NCI-H1436 treated with DMSO at 0.1 percent for 48 hours (cell line): ENCODE measurements at places on chromosomes 3 and 15.

DNA sequence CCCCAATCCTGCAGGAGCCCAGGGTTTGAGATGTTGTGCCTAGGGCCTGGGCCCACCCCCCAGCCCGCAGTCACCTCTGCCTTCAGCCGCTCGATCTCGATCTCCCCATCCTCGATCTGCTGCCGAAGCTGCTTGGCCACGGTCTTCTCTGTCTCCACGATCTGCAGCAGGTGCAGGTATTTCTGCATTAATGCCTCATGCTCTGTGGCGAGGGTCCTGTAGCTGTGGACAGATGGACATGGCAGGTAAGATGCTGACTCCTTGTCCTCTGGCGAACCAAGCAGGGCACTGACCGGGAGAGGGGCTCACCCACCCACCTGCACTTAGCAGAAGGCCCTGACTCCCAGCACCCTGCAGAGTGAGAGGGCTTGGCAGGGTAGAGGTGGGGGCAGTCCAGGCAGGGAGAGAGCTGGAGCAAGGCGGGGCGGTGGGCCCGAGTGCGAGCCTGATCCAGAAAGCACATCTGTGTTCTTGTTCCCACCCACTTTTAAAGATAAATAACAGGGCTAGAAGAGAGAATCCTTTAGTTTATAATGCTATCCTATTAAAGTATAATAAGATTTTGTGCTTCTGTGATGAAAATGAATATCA, 32.2 kb downstream of the RASGRF1 start:
- no peak for DNase-seq

- DNase-seq: no peak
These were observed 105.2 kb downstream of the RPLP1 start for GRCh38 chr15:69557707-69558409.

- DNase-seq: no peak
These were observed 51.6 kb upstream of the THUMPD3 start for GRCh38 chr3:9311228-9311627.

- no peak for DNase-seq
These were observed 27.3 kb downstream of the DUSP7 start for GRCh38 chr3:52029053-52029452.

DNA sequence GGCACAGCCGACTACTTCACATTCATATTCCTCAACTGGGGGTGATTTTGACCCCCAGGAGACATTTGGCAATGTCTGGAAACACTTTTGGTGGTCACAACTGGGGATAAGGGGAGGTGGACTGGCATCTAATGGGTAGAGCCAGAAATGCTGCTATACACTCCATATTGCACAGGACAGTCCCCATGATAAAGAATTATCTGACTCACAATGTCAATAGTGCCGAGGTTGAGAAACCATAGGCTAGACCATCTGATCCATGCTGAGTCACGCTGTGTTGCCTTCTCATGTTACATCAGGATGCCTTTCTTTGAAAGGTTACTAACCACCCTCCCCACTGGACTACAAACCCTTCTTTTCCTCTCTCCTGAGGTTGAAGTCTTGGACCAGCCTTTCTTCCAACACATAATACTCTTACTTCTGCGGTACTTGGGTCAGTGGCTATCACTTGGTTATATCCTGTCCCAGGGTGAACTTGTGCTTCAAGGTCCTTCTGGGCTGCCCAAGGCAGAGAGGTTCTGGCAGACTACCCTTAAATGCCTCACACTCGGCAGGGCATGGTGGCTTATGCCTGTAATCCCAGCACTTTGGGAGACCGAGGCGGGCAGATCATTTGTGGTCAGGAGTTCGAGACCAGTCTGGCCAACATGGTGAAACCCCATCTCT, 68.8 kb downstream of the CTNNB1 start:
- DNase-seq: no peak

GRCh38 chr15:70528816-70529215, 234.5 kb downstream of the UACA start:
- no peak for DNase-seq

GRCh38 chr15:73464602-73465001, 21.6 kb downstream of the REC114 start:
- no peak for DNase-seq

GRCh38 chr3:12188328-12188648, 29.6 kb upstream of the TIMP4 start:
- DNase-seq: no peak

GRCh38 chr3:143443851-143444331, 324.3 kb downstream of the CHST2 start:
- DNase-seq: no peak

DNA sequence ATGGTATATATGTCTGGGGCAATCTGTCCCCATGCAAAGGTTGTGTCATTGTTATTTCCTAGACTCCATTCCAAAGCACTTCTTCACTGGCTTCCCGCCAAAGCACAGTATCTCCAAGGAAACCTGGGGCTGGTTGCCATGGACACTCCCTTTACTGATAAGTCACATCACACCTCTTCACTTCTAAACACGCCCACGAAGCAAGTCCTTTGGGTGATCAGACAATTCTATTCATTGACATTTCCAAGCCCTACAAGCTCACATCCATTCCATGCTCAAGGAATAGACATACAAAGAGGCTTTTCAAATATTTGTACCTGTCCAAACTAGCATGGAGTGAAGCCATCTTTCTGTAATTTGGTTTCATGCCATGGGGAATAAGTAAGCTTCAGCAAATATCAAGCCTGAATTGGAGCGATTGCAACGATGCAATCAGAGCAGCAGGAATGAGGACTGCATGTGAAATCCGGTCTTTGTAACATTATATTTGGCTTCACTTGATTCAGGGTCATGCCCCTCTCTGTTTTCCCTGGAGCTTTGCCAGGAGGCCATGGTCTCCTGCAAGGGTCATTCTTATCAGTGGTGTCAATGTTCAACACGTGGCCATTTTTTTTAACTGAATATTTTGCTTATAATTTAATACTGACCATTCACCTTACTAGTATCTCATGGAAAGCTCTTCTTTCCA, 201.6 kb upstream of the TMC3 start:
- DNase-seq: peak; percentile 62

GRCh38 chr3:59515966-59516365, 466.1 kb upstream of the CFAP20DC start:
- DNase-seq: no peak

GRCh38 chr3:55888282-55888885, 401.3 kb upstream of the WNT5A start:
- no peak for DNase-seq

GRCh38 chr3:53624061-53624857, 129.8 kb downstream of the CACNA1D start:
- DNase-seq: no peak

DNA sequence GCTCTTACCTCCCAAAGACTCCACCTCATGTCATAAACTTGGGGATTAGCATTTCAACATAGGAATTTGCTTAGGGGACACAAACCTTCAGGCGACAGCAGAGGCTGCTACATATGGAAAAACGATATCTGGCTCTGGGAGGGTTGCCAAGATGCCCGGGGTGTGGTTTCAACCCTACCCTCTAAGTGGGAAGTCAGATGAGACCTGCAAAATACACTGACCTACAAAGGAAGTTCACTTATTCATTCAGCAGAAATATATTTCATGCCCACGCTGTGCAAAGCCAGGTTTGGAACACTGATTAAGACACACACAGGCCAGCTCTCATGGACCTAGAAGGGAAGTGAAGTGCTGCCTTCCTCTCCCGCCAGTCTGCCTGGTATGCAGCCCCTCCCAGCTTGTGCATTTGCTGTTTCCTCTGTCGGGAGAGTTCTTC, 239.3 kb downstream of the FEZF2 start:
- no peak for DNase-seq

DNA sequence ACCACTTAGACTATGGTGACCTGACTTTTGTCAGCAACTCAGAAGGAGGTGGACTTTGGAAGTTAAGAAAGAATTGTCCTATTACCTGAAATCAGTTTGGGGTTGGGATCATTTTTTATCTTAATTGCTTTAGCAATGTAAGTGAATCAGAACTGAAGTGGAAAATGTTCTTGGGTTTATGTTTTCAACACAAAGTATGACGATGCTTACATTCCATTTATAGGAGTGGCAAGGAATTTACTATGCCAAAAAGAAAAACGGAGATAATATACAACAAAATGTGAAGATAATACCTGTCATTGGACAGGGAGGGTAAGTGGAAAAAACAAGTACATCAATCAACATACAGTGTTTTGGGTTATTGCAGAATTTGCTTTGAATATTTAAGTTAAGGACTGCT, 116.1 kb downstream of the PDE8A start:
- no peak for DNase-seq

- DNase-seq: no peak
These were observed 64.3 kb downstream of the MINDY4B start for GRCh38 chr3:150840802-150841515.

DNA sequence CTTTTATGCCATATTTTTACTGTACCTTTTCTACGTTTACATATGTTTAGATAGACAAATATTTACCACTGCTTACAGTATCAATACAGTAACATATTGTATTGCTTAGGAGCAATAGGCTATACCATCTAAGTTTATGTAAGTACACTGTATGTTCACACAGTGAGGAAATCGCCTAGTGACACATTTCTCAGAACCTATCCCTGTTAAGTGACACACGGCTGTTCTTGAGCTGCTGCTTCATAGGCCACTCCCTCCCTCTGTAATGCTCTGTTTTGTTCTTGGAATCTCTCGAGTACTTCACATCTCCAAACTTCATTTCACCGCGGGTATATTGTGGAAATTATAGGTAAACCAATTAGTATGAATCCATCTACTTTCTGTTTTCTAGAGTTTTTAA, 13.4 kb upstream of the SELENOT start:
- DNase-seq: no peak

DNA sequence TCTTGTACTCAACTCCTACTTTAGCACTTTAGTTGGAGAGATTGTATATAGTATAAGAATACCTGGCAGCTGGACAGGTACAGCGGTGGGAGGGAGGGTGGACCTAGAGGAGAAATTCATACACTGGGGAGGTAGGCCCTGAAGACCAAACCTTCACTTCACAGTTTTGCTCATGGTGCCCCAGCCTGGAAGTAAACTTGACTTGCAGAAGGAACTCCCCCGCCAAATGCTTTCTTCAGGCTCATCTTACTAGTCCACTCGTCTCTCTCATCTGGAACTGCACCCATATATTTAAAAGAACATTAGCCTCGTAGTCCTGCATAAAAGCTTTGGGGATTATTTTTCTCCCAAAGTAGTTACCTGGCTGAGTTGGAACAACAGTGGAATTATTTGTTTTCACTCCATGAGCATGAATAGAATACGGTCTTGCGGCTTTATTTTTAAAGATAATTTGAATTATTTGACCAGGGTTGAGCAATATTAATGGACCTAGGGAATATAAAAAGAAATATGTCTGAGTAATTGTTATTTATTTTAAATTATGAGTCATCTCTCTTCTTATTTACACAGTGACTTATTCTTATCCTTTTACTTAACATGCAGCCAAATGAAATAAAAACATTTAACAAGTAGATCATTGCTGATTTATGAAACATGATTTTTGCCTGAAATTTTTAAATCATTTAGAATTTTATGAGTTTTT, 25.5 kb upstream of the CP start:
- DNase-seq: no peak

DNA sequence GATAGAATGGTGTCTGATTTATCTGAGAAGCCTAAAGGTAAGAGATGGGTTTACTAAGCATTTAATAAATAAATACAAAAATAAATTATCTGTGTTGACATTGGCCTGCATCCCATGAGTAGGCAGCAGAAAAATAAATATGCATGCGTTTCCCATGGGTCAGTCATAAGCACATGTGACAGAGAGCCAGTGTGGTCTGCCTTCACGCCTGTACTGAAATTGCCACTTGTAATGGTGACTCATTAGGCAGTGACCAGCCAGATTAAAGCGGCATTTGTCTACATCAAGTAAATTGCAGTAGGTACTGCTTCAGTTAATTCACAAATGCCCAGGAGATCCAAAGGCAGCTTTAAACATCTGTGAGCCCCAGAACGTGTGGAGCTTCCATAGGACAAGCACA, 399.6 kb downstream of the NAALADL2 start:
- DNase-seq: no peak

DNA sequence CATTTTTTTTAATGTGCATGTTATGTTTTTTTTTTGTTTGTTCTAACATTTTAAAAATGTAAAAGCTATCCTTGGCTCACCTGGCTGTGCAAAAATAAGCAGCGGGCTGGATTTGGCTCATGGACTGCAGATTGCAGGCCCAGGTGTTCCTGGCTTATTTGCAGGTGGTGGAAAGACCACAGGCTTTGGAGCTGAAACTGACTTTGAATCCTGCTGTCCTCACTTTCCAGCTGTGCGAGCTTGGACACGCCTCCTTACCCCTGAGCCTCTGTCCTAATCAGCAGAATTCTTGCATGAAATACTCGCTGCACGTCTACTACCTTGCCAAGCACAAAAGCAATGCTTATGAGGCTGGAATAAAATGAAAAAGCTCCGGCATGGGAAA, 188.7 kb upstream of the TPM1 start:
- no peak for DNase-seq

- DNase-seq: no peak
These were observed 14.9 kb downstream of the MINDY4B start for GRCh38 chr3:150890295-150890694.

- no peak for DNase-seq
These were observed 11.3 kb upstream of the C3orf52 start for GRCh38 chr3:112074616-112075497.

DNA sequence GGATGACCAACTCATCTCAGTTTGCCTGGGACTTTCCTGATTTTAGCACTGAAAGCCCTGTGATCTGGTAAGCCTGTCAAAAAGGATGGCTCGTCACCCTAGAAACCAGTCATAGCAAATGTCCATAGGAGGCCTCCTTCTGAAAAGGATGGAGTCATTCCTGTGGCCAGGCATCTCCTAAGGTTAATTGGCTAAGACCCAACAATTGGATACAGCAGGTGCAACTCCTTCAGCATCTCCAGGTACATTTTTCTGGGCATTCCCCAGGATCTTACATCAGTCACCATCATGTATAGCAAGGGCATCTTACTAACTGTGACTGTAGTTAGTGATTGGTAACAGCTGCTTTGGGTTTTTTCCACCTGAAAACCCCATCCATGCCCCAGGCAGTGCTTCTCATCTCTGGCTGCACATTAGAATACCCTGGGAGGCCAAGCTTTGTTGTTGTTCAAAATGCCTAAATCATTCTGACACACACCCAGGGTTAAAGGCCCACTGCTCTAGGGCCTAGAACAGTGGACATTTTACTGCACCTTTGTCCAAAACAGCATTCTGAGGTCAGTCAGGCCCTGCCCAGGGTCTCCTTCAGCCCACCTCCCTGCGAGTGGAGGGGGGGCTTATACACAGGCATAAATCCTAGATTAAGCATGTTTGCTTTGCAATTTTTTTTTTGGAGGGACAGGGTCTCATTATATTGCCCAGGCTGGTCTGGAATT, 28.3 kb upstream of the GALNT15 start:
- no peak for DNase-seq

GRCh38 chr3:43522727-43523362, 99.0 kb downstream of the ANO10 start:
- DNase-seq: no peak

- no peak for DNase-seq
These were observed 16.4 kb upstream of the ALAS1 start for GRCh38 chr3:52181543-52181942.

GRCh38 chr3:136938334-136938733, 19.4 kb upstream of the IL20RB start:
- no peak for DNase-seq

- DNase-seq: no peak
These were observed 23.4 kb upstream of the NRG4 start for GRCh38 chr15:76035593-76035992.

- no peak for DNase-seq
These were observed at the start of gene MUC13 for GRCh38 chr3:124934577-124934976. MUC13 (minus strand) TSS chr3:124934751; CDS start chr3:124934712, 39 bp downstream.
